ENCODE measurements at places on chromosomes 7 and 10. TPM values are rescaled to one million over a fixed set of nuclear protein-coding genes. Genes with fewer than 3 reads are reported as not detected.

DNA sequence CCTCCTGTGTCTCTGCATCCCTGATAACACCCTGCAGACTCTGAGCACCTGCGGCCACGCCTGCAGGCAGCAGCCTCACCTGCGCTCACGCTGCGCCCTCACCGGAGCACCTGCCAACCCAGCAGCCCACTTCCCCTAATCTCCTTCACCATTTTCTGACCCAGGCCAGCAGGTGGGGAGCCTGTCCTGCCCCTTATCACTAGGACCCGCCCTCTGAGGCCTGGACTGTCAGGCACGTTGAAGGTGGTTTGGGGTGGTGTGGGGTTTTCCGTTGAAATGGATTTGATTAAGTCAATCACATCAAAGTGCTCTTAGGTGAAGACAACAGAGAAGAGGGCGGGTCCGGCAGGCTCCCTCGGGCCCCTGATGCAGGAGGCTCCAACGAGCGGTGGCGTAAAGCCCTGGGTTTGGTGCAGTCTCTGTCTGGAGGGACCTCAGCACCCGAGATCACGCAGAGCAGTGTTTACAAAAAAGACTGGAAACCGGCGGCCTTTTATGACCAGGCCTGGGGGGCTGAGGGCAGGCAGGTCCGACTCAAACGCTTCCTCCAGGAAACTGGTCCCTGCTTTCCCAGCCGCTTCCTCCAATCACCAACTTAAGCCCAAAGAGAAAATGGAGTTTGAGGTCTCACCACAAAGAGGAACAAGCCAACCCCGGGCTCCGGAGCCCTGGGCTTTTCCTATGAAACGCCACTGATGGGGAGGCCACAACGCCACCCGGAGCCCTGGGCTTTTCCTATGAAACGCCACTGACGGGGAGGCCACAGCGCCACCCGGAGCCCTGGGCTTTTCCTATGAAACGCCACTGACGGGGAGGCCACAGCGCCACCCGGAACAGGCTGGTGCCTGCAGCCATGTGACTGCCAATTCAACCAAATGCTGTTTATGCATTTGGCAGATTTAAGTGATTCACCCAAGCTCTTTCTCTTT is 45.5 kb downstream of the DPYSL4 start:
- peaks cover 32% of the 10 kb centered on the region for H3K4me1 ChIP-seq
- no peak overlapping the region for H3K27ac ChIP-seq
- no peak overlapping the region for H3K4me3 ChIP-seq
- no peaks in the 10 kb centered on the region for H3K27me3 ChIP-seq

GRCh38 chr7:38795593-38795992 is 113.4 kb downstream of the VPS41 start:
- no peaks in the 10 kb centered on the region for H3K27me3 ChIP-seq
- H3K36me3 ChIP-seq: peaks cover 2% of the 10 kb centered on the region
- no peak for DNase-seq
- H3K27ac ChIP-seq: no peak overlapping the region

DNA sequence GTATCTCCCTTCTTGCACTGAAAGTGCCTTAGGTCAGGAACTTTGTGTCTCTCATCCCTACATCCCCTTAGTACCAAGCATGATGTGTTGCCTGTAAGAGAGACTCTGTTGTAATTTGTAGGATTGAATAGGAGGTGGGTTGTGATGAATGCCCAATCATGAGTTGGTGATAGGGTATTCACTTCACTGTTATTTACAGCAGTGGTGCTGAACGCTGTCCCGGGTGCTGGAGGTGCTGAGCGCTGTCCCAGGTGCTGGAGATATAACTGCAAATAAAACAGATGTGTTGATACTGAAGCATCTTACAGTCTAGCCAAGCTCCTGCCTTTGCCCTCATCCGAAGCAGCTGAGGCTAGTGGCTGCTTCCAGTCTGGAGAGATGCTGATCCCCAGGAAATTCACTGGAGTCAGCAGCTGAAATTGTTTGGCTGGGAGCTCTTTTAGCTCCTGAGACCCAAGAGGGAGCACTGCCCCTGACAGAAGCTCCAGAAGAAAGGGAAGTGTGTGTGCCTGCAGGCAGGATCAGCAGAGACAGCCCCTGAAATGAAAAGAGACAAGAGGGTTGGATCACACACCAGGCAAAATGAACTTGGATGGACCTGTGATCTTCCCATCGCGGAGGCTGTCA is 183.4 kb downstream of the SORCS3 start:
- no peak overlapping the region for H3K27ac ChIP-seq
- no peaks in the 10 kb centered on the region for H3K27me3 ChIP-seq
- no peaks in the 10 kb centered on the region for H3K36me3 ChIP-seq
- H3K4me1 ChIP-seq: no peaks in the 10 kb centered on the region
- no peak overlapping the region for H3K4me3 ChIP-seq

DNA sequence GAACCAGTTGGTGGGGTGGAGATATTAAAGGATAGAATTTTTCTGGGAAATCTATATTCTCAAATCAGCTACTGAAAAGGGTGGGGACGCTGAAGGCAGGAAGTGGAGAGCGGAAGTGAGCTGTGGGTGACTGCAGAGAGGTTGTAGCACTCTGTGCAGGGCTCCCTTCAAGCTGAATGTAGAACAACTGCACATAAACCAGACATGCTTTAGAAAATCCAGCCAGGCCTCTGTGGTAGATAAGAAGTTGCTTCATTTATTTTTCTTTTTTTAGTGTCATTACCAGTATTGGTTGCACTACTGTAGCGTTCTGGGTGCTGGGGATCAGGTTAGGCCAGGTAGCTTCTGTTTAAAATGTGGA is 127.8 kb downstream of the CELF2 start:
- peaks cover 94% of the 10 kb centered on the region for H3K4me1 ChIP-seq
- peak overlapping the region; percentile 93 for H3K27ac ChIP-seq
- H3K27me3 ChIP-seq: no peaks in the 10 kb centered on the region
- H3K36me3 ChIP-seq: peaks cover 6% of the 10 kb centered on the region

DNA sequence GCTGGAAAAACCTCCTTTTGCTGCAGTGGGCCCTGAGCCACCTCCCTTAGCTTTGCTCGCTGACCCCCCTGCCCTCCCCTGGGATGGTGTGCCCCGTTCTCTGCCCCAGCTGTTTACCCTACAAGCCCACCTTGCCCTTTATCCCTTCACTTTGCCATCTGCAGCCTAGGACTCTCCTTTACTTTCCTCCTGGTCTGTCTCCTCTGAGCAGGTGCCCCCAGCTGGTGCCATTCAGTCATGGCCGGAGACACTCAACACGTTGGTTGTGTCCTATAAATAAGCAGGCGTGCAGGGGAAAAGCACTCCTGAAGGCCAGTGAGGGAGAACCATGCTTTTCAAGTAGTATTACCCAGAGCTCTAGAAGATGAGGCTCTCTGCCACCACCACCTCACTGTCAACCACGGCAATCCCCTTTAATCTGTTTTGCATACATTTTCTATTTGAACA is 6.1 kb downstream of the RASSF4 start:
- H3K4me3 ChIP-seq: no peak overlapping the region
- no peaks in the 10 kb centered on the region for H3K36me3 ChIP-seq
- no peak overlapping the region for H3K27ac ChIP-seq
- DNase-seq: no peak
- H3K4me1 ChIP-seq: peaks cover 24% of the 10 kb centered on the region

DNA sequence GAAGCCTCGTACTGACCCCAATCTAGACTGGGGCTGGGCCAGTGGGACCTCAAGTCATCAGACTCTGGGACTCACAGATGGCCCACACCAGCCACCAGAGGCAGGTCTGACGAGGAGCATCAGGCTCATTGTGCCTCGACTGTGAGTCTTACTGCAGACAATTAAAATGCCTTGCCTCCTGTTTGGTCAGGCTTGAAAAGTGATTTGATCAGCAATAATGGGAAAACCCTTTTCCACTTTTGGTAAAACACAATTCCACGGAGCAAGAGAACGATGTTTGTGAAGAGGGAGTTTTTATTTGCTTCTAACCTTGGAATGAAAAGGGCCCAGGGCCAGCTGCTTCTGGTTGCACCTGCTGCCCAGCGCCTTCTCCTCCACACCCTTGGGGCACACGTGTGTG is 43.9 kb downstream of the C10orf143 start:
- no peaks in the 10 kb centered on the region for H3K4me1 ChIP-seq
- H3K36me3 ChIP-seq: no peaks in the 10 kb centered on the region
- no peak overlapping the region for H3K27ac ChIP-seq
- no peaks in the 10 kb centered on the region for H3K27me3 ChIP-seq
- no peak overlapping the region for H3K4me3 ChIP-seq

DNA sequence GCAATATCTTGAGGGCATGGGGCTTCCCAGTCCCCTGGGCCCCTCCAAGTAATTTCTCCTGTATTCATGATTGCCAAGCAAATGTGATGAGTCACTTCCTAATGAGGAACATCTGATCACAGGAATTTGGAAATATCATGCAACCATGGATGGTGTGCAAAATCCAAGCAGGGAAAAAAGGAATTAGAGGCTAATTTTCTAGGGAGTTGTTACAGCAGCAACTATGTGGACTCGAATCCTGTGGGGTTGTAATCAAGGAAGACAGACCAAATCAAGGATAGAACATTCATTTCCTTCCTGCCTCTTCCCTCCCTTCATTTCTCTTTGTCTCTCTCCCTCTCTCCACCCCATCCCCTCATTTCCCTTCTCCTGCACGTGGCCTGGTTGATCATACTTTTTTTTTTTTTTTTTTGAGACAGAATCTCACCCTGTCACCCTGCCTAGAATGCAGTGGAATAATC is 23.9 kb upstream of the AGFG2 start:
- no peak for DNase-seq
- no peaks in the 10 kb centered on the region for H3K36me3 ChIP-seq
- no peak overlapping the region for H3K27ac ChIP-seq
- no peaks in the 10 kb centered on the region for H3K27me3 ChIP-seq

DNA sequence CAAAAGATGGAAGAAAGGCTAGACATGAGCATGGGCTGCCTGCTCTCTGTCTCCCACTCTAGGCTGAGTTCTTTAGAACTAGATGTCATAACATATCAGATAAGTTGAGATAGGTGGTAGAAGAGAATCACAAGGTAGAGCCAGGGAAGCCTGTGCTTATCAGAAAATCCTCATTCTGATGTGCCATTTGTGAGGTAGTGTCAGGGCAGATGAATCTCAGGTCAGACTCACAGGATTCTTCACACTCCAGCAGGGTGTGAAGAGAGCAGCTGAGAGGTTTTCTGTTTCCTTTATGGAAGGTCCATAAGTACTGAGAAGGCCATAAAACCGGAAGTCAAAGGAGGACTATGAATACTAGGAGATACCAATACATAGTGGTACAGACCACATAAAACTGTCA is 132.9 kb downstream of the RNLS start:
- H3K27me3 ChIP-seq: peaks cover 11% of the 10 kb centered on the region
- H3K27ac ChIP-seq: no peak overlapping the region
- no peaks in the 10 kb centered on the region for H3K36me3 ChIP-seq
- no peak for DNase-seq
- H3K4me1 ChIP-seq: no peaks in the 10 kb centered on the region

- H3K27me3 ChIP-seq: no peaks in the 10 kb centered on the region
- H3K27ac ChIP-seq: no peak overlapping the region
- peaks cover 6% of the 10 kb centered on the region for H3K4me1 ChIP-seq
- H3K36me3 ChIP-seq: no peaks in the 10 kb centered on the region
Measured at GRCh38 chr10:100436255-100436654, 26.6 kb upstream of the WNT8B start.

DNA sequence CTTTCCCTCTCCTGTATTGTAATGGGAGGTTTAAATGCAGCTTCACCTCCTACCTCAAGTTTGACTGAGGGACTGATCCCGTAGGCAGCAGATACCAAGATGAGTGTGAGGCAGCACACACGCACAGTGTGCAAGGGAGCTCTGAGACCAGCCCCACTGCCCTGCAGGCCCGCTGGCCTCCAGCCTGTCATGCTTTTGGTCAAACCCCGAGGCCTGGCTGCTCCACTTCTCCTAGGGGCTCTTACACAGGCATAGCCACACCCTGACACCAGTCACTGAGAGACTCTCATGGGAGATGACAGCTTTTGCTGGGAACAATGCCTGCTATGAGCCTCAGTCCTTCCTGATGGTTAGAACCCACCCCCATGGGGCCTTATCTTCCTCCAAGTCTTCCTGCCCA is 27.6 kb downstream of the DRGX start:
- H3K27ac ChIP-seq: no peak overlapping the region
- H3K27me3 ChIP-seq: peaks cover 3% of the 10 kb centered on the region
- H3K4me3 ChIP-seq: no peak overlapping the region

DNA sequence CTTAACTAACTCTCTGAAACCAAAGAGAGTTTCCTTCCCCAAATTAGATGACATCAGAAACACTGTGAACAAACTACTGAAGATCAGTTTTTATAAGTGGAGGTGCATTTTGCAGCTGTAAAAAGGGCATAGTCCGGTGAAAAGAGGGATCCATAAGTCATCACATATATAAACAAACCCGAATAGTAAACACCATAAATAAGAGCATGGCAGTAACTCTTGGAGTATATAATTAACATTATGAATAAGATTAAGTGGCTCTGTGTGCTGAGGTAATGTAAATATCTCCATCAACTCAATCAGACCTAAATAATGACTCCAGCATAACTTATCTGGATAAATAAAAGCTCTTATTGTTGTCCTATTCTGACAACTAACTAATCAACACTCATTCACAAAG is 43.0 kb upstream of the SHTN1 start:
- H3K4me3 ChIP-seq: no peak overlapping the region
- no peak for DNase-seq
- no peaks in the 10 kb centered on the region for H3K4me1 ChIP-seq
- H3K36me3 ChIP-seq: no peaks in the 10 kb centered on the region

DNA sequence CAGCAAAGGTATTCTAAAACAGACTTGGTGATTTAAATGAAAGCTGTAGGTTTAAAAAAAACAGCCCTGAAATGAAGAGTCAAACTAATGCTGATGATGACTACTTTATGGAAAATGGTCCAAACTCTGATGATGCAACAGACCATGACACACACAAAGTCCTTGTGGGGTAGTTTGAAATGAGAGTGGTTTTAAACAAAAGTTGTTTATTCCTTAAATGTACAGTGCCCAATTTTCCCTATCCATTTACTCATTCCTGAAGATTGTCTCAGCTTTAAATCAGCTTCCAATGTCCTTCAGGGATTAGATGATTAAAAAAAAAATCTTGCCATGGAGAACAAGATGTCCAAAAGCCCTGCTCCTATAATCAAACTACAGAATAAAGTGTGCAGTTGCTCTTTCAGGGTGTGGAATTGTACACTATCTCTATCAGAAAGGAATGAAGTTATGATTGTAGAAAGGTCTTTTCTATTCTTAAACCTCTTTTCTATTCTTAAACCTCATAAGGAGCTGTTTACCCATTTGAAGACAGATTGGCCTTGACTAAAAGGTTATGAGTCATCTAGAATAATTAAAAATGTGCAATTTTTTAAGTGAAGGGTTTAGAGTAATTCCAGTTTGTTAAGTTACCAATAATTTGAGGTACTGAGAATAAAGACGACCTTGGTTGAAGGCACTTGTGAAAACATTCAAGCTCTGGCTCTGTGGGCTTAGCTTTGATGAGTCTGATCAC is 70.2 kb upstream of the ITGA8 start:
- no peak for DNase-seq
- H3K4me3 ChIP-seq: no peak overlapping the region
- H3K27me3 ChIP-seq: no peaks in the 10 kb centered on the region
- peaks cover 4% of the 10 kb centered on the region for H3K4me1 ChIP-seq
- no peak overlapping the region for H3K27ac ChIP-seq
- H3K36me3 ChIP-seq: peaks cover 64% of the 10 kb centered on the region

Gene MMD2
- total RNA-seq: not detected

Gene GSTO2
- 1.8 TPM for total RNA-seq

Gene ADGRA1
- not detected for total RNA-seq

Gene ADCY1
- total RNA-seq: 4.3 TPM

Gene SYNPO2L
- total RNA-seq: not detected

All from activated CD4-positive, alpha-beta memory T cell treated with anti-CD3 and anti-CD28 coated beads, Interleukin-2, amount 10 ng/mL, durations not matched to agents 7 days and 5 days (primary cell).